HuH-7 (cell line): ENCODE measurements at places on chromosomes 2 and 18.

DNA sequence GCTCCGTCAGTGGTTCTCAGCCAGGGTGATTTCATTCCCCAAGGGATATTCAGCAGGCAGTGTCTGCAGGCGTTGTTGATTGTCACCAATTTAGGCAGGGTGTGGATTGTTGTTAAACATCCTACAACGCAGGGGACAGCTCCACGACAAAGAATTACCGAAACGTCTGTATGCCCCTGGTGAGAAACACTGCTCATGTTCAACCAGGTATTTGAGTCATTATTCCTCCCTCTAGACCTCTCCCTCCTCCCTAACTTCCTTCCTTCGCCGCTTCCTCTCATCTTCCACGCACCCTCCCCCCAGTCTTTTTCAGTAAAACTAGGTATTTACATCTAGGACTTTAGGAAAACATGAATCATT, 50.8 kb downstream of the NCK2 start:
- no peak for DNase-seq

GRCh38 chr2:172510548-172510947, 45.3 kb upstream of the PDK1 start:
- no peak for DNase-seq

DNA sequence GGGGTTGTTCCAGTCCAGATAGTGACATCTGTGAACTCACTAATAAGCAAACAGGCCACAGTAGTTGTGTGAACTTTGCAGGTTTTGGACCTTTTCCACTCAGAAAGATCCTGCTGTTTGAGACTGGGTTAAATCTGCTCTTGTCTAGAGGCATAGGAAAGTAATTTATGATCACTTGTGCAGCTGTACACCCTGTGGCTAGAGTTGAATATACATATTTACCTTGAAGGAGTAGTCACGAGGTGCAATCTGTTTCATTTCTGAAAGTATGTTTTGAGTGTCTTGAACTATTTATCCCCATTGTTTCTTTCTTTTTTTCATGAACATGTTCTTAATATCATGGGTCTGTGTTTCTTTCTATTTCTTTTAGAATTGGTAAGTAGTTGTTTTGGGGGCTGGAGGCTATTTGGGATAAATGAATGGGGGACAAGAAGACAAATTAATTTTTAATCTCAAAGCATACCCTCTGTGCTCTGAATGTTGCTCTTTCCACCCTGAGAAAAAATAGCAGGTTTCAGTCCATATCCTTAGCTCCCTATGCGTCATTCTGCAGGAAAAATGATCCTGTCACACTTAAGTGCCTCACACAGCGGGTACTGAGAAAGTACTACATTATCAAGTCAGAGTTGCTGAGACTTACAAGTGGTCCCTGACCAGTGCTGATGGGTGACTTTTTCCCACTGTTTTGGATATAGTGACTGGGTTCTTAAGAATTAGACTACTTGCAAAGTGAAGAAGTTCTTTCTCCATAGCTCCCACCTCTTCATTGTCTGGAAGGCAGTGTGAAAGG, 28.2 kb downstream of the DCC start:
- DNase-seq, result no peak

- DNase-seq, result no peak
Observed at GRCh38 chr2:41782306-41783158, 265.3 kb upstream of the PKDCC start.

DNA sequence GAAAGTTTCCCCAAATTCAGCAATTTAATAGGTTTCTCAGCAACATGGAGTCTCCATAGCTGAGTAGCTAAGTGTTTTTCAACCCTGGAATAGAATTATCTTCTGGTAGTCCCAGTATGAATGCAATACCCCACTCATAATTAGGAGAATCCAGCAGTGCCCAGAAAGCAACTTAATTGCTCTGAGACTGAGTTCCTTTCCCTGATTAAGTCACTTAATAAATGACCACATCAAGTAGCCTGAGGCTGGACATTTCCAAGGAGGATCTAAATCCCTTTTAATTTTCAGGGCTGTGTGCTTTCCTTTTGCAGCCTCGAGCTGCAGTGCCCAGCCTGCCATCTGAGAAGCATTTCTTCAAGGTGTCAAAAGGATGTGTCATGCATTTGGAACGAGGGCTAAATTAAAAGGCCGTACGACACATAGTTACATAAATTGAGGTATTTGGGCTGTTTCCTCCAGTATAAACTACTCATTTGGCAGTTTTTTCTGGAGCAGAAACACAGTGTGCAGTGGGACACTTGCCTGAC, 17.7 kb upstream of the SIX2 start:
- no peak for DNase-seq

- DNase-seq, result no peak
Observed at GRCh38 chr2:222811828-222812227, 49.0 kb upstream of the ACSL3 start.

DNA sequence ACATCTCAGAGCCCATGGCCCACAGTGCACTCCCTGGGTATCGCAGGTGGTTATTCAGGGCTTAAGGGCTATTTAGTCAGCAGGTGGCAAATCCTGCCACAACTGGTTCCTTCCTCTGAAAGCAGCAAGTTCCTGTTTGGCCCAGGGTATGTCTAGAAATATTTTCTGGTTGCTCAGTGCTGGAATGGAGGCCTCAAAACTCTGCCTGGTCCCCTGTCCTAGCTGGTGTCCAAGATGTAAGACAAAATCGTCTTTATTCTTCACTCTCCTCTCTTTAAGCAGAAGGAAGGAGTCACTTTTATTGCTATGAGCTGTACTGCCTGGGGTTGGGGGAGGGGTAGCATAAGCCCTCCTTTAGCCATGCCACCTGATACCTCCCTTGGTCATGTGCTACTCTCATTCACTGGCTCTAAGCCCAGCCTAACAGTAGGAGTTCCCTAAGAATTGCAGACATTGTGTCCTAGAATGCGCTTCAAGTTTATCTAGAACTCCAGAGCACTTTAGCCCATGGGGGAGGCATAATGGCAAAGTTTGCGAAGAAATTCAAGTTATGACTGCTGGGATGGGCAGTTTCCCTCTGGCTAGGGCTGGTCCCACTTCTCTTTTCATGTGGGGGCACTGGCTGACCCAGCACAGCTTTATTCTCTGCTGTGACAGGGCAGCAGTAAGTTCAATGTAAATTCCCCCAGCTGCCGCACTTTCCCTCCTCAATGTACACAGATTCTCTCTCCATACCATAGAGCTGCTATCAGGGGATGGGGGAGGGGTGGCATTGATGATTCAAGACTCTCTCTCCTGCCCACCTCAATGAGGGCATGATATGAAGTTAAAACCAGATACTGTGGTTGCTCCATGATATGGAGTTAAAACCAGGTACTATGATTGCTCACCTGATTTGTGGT, 27.1 kb upstream of the CWC22 start:
- DNase-seq, result no peak

GRCh38 chr18:22238036-22238435, 68.6 kb downstream of the GATA6 start:
- DNase-seq, result no peak

- no peak for DNase-seq
Observed at GRCh38 chr2:121451398-121451797, 79.3 kb upstream of the RNU4ATAC start.

- no peak for DNase-seq
Observed at GRCh38 chr18:74790451-74790850, 192.8 kb downstream of the ZNF407 start.

GRCh38 chr2:112623913-112624777, 21.6 kb upstream of the SLC20A1 start:
- DNase-seq, result no peak

DNA sequence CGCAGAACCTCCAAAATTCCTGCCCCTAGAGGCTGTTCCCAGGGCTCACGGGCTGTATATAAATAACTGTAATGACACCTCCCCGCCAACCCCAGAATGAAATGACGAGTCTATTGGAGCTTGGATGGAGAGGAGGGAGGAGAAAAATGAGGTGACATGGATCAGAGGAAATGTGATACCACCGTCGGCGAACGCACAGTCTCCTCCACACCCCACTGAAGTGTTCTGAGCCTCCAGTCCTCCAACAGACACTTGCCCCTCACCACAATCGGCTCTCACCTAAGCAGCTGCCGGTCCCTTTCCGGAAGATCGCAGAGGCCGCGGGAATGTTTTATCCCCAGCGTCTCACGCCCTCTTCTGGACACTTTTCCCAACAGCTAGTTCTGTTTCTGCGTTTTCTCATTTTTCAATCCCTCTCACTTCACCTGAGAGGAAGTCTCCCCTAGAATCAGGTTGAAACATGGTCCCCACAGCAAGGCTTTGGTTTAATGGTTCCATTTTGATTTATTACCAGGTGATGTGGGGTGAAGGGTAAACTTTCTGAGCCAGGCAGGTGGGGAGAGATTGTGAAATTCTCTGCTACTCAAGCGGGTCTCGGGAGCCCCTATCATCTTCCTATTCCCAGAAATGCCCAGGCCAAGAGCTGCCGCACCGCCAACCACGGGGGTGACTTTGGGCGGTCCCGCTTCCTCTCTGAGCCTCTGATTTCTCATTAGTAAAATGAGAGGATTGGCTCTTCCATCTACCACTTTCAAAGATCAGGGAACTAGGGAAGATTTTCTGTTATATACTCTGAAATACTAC, 9.1 kb upstream of the MYO5B start:
- DNase-seq, result peak; percentile 47

- no peak for DNase-seq
Observed at GRCh38 chr2:220994846-220995245, 577.3 kb downstream of the EPHA4 start.

GRCh38 chr2:239383036-239383758, 17.6 kb downstream of the HDAC4 start:
- no peak for DNase-seq

- no peak for DNase-seq
Observed at GRCh38 chr2:39583213-39583612, 82.5 kb upstream of the TMEM178A start.

- no peak for DNase-seq
Observed at GRCh38 chr2:127255146-127255545, 35.0 kb upstream of the CYP27C1 start.

DNA sequence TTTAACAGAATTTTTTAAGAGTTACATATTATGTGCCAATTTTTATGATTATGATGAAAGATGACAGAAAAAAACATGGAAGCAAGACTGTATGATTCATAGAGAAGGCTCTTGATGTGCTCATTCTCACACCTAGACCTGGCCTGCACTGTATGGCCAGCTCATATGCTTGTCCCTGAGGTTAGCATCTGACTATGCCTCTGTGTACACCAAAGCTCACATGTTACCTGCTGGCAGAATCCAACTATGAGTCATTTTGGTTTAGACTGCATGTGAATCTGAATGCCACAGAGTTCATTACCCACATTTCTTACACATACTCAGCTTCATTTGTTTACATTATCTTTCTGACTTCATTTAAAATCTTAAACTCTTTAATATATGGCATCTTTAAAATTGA, 139.0 kb downstream of the DSC3 start:
- no peak for DNase-seq

GRCh38 chr2:21818212-21818795, 694.5 kb downstream of the TDRD15 start:
- no peak for DNase-seq

DNA sequence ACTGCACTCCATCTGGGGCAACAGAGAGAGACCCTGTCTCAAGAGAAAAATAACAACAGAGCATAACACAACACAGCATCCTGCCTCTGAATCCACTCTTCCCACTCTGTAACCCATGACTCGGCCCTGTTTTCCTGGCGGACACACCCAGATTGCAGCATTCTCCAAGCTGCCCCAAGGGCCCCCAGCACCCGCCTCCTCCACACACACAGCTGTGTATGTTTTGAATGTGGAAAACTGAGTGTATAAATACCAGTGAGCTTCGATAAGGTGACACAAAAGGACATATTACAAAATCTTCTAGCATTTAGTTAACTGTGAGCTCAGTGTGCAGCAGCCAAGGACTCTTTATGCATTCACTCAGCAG, 13.0 kb downstream of the IMPA2 start:
- DNase-seq, result peak; percentile 87

DNA sequence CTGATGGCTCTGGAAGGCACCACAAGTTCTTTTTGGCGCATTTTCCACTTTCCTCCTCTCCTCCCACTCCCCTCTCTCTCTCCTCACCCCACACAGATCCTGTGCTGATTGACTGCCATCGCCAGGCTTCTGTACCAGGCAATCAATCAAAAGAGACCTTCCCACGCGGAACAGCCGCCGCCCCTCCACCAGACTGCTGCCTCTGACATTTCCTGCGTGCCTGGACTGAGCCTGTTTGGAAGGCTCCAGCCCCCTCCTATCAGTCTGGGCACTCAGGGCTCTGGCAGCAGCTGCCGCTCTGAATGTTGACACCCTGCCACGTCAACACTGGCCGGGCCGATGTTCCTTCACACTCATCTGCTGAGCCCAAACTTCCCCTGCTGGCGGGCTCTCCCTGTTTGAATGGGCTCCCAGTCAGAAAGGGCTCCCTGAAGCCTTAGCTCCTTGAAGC, 467.7 kb downstream of the EPHA4 start:
- no peak for DNase-seq

DNA sequence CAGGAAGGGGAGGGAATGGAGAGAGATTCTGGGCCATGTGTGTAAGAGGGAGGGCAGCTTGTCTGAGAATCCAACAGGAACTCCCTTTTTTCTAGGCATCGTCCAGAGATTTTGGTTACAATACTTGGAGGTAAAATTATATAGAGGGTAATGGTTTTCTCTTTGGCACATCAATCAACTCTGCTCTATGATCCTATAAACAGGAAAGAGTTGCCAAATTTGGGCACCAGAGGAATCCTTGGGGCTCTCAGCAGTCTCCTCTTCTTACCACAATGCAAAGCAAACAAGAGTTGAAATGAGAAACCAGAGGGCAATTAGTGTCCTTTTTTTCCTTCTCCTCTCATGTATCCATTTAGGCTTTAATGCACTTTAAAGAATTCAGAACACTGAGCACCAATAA, 243.4 kb downstream of the SLC8A1 start:
- no peak for DNase-seq

DNA sequence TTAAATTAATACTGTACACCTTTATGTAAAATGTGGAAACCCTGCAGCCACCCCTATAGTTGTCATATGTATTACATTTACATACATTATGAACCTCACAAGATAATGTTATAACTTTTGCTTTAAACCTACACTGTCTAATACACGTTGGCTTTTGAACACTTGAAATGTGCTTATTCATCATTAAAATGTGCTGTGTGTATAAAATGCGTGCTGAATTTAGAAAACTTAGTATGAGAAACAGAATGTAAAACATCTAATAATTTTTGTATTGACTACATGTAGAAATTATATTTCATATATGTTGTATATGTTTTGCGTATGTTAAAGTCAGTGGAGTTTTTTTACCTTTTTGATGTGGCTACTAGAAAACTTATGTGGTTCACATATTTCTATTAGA, 68.8 kb downstream of the MAPRE2 start:
- no peak for DNase-seq

GRCh38 chr2:127574656-127575055, 39.2 kb downstream of the MYO7B start:
- DNase-seq, result no peak

GRCh38 chr18:64699081-64699480, 550.2 kb upstream of the LINC00305 start:
- DNase-seq, result no peak

- DNase-seq, result no peak
Observed at GRCh38 chr2:160652236-160652635, 158.6 kb upstream of the RBMS1 start.

DNA sequence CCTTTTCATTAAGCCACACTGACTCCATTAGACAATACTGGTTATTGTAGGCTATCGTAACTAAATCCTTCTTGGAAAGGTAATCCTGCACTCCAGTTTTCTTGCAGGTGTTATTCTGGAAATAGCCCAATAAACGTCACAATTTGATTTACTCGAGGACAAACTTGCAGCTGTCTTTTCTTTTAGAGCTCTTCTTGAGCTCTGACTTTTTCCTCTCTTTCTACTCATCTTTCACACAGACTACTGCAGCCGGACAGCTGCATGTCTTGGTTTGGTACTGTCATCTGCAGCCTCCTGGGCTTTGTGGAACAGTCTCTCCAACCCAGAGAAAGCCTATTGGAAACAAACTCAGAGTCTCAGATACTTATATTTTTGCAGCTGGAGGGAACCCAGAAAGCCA, 23.0 kb upstream of the MSGN1 start:
- DNase-seq, result no peak
